ENCODE measurements at places on chromosomes 1 and 21.

DNA sequence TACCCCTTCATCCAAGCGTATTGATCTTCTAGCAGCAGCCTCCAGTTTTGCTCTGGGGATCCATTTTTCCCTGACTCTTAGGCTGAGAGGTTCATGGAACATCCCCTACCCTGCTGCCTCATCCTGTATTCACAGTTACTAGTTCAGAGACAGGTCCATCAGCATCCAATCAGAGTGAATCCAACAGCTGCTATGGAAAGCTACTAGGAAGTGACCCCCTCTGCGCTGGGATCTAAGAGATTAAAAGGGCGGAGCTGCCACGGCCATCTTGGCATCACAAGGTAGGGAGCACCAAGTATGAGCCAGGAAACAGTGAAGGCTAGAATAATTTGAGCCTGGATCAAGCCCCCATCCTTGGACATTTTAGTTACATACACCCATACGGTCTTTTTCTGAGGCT lies 32.5 kb downstream of the KAZN start:
- DNase-seq: no peak

GRCh38 chr1:29575826-29576225 lies 339.5 kb downstream of the PTPRU start:
- DNase-seq: no peak

DNA sequence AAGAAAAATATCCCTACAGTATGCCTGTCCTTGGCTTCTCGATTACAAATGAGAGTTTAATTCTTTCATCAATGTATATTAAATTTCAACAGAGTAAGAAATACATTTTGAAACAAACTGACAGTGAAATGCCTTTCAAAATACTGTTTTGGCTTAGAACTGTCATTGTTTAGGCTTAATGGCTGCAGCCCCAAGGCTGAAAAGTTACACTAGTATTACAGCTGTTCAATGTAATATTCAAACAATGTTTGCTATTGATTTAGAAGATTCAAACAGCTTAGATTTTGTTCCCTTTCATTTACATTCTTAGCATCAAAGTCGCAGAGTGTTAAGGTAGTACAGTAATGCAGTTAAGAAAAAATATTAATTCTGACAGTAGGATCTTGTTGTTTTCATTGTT lies 882.9 kb upstream of the ADGRL2 start:
- DNase-seq: no peak

- DNase-seq: no peak
Measured at GRCh38 chr1:85708829-85709227, 595 bp upstream of the ZNHIT6 start.

DNA sequence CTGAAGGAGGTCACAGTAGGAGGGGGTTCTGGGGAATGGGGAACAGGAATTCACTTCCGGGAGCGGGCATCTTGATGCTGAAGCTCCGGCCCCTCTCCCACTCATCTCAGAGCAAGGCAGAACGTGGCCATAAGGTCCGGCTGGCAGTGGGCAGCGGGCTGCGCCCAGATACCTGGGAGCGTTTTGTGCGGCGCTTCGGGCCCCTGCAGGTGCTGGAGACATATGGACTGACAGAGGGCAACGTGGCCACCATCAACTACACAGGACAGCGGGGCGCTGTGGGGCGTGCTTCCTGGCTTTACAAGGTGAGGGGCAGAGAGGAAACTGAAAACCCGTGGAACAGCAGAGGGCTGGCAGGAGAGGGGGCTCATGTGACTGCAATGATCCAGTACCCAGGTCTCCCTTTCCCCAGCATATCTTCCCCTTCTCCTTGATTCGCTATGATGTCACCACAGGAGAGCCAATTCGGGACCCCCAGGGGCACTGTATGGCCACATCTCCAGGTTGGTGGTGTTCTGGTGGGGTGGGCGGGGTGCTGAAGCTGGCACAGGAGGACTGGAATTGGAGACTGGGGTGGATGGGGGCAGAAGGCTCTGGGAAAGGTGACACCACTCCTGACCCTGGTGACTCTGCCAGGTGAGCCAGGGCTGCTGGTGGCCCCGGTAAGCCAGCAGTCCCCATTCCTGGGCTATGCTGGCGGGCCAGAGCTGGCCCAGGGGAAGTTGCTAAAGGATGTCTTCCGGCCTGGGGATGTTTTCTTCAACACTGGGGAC lies 3.0 kb downstream of the SLC27A3 start:
- DNase-seq: no peak

DNA sequence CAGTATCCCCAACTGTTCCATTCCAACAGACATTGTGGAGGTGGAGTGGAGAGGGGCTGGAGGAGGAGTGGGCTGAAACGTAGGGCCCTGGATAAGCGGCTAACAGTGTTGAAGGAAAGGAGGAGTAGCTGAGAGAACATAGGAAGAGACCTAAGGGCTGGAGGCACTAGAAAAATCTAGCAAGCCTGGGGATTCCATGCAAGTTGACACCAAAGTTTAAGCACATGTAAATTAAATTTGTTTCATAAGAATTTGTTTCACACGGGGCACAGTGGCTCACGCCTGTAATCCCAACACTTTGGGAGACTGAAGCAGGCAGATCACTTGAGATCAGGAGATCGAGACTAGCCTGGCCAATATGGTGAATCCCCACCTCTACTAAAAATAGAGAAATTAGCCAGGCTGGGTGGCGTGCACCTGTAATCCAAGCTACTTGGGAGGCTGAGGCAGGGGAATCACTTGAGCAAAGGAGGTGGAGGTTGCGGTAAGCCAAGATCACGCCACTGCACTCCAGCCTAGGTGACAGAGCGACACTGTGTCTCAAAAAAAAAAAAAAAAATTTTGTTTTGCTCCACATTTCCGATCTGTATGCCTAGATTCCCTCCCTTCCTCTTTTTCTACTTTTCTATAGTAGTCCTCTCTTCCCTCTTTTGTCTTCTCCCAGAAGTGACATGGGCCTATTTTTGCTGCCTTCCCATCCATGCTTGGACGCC lies 530 bp upstream of the CD244 start:
- no peak for DNase-seq

DNA sequence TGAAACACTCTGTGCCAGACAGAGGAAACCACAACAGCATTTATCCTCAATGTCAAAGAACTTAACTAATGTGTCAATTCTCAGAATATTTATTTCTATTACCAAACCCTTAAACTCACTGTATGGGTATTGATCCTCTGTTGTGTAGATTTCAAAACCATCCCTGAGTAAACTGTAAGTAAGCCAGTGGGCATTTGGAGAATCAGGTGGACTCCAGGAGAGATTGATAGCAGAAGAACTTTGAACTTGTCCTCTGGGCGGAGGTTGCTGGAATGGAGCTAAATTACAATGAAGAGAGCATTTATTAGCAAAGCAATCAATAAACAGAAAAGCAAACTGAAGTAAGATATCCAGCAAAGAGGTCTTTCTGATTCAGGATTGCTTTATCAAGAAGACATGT lies 216.1 kb downstream of the USH2A start:
- DNase-seq: no peak

DNA sequence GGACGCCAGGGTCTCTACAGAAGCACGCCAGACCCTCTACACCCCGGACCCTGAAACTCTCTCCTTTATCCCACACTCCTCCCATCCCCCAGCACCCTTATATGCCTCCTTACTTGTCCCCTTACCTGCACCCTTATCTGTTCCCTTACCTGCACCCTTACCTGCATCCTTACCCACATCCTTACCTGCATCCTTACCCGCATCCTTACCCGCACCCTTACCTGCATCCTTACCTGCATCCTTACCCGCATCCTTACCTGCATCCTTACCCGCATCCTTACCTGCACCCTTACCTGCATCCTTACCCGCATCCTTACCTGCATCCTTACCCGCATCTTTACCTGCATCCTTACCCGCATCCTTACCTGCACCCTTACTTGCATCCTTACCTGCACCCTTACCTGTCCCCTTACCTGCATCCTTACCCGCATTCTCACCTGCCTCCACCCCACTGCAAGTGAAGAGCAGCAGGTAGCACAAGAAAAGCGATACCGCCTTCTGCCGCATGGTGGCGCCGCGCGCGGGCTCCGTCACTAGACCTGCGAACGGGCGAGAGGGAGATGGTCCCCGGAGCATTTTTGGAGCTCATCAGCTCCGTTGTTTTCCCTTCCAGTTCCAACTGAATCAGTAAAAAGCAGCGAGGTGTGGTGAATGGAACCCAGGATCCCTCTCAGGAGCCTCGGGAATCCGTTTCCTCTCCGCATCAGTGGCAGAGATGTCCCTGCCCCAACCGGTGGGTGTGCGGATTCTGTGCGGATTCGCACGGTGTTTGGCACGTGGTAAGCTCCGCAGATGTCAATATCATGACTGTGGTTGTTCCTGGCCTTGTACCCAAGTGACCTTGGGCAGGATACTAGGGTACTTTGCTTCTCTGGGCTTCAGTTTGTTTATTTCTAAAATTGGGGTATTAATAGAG lies 2.9 kb downstream of the IFI6 start:
- DNase-seq: peak; percentile 2

- no peak for DNase-seq
Measured at GRCh38 chr1:118987468-118988185, 516 bp downstream of the TBX15 start.

GRCh38 chr1:90186506-90187322 lies 191.8 kb downstream of the ZNF326 start:
- DNase-seq: no peak

- DNase-seq: peak; percentile 43
Measured at GRCh38 chr1:159923203-159924024, 1.9 kb downstream of the TAGLN2 start.

GRCh38 chr1:201778279-201779065 lies 50.5 kb upstream of the IPO9 start:
- DNase-seq: no peak

- no peak for DNase-seq
Measured at GRCh38 chr1:113391649-113392271, 1.4 kb downstream of the MAGI3 start.

GRCh38 chr1:22494144-22494543 lies 42.5 kb downstream of the ZBTB40 start:
- DNase-seq: no peak

DNA sequence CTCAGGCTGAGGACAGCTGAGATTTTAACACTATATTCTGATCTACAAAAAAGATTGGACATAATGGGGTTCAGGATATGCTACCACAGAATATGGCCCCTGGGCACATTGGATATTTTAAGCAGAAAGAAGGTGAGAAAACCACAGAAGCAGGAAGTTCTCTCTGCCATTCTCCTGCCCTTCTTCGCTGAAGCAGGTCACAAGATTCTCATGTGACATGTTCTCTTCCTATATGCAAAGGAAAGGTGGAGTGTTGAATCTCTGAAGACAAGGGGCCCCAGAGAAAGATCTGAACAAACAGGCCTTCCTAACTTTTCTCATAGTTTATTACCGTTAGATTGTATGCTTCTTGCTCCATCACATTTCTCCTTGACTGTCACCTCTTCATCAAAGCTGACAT lies 285.7 kb downstream of the S1PR1 start:
- DNase-seq: no peak

GRCh38 chr1:57894315-57894714 lies 470.5 kb upstream of the DAB1 start:
- DNase-seq: no peak

DNA sequence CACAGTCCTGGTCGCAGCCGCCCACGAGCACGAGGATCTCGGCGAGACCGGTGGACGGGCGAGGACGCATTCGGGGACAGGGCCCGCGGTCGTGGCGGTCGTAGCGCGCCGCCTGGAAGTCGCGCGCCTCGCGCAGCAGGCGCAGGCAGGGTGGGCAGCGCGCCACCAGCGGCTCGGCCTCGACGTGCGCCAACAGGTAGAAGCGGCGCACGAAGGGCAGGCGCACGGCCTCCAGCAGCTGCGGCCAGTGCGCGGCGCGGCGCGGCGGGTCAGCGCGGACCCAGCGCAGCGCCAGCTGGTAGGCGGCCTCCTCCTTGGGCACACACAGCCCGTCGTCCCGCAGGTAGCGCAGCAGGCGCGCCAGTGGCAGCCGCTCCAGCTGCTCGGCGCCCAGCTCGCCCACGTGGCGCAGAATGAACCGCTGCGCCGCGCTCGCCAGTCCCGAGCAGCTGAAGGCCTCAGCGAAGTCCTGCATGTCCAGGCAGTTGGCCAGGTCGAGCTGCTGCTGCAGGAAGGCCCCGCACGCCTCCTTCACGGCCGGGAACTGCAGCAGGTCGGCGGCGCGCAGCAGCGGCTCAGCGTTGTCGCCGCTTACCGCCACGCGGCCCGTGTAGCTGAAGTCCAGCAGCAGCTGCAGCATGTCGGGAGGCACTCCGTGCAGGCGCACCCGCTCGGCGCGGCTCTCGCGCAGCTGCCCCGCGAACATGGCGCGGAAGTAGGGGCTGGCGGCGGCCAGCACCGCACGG lies 573 bp downstream of the KLHL21 start:
- DNase-seq: no peak

DNA sequence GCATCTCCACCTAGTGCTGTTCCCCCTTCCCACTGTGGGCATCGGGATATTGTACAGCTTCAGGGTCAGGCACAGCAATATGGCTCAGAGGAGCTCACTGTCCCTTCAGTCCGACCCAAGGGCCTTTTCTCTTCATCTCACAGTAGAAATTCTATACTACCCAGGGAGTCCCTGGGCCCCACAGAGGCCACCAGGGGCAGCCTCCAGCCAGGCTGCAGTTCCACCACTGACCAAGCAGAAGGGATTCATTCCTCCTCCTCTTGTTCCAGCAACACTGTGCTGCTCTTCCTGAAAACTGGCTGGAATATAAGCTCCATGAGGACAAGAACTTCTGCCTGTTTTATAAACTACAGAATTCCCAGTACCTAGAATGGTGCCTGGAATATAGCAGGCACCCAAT lies 70.5 kb downstream of the CD34 start:
- DNase-seq: no peak

DNA sequence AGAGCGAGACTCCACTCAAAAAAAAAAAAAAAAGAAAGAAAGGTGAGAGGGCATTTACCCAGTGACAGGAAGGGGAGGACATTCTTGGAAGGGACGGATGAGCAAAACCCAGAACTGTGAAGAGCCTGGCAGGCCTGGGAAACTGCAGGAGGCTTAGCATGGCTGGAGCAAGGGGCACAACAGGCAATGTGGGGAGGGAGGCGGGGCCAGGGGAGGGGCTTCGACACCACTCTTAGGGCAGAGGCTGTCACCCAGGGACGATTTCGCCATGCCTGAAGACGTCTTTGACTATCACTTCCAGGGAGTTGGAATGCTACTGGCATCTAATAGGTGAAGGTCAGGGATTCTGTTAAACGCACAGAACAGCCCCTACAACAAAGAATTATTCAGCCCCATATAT lies 184.0 kb downstream of the HUNK start:
- DNase-seq: no peak

- no peak for DNase-seq
Measured at GRCh38 chr1:213418268-213419071, 367.4 kb downstream of the RPS6KC1 start.
